ENCODE measurements at places on chromosomes 7 and 10.

DNA sequence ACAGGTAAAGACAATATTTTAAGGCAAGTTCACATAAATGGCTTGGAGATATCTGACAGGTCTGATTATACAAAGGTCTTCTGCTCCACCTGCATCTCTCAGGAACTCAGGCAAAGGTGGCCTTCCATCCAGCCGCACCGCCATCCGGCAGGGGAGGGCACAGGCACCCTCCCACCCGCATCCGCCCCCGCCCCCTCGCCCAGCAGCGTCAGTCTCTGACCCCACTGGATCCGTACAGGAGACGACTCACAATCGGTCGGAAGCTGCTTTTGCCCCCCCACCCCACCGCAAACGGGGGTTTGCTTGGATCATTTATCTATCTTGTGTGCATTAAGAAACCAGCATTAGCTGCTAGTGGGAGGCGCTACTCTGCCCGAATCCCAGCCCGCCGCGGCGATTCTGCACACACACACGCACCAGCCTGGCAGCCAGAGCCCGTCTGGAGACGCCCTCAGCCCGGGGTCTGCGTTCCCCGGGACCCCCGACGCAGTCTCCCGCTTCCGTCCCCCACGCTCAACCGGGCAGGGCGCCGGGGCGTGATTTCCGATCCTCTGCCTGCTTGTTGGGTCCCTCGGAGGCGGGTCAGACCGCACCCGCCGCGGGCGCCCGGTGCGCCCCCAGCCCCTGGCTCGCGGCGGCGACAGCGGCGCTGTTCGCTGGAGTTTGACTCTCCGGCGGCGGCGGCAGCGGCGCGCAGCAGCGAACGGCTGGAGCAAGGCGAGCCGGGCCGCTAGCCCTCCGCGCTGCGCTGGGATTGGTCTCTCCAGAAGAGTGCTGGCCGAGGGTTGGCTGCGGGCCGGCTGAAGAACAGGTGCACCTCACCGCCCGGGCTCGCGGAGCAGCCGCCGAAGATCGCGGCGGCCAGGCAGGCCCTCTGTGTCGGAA lies 820 bp upstream of the NRG3 start:
- DNase-seq: no peak

DNA sequence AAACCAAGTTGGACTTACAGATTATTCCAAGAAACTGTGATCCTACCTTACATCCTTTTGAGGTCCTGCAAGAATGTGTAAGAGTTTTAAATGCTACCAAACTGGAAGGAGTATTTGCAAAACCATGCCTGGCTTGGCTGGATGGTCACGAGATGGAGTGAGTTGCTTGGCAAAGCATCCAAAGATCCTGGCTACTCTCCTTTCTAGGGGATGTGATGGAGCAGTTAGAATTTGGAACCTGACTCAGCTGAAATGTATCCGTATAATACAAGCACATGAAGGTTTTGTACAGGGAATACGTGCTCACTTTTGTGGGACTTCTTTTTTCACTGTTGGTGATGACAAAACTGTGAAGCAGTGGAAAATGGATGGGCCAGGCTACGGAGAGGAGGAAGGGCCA lies 13.3 kb upstream of the SYPL1 start:
- DNase-seq: no peak

GRCh38 chr7:6917258-6917657 lies 91.2 kb upstream of the CCZ1B start:
- no peak for DNase-seq

- no peak for DNase-seq
These were observed 5.8 kb downstream of the DKK1 start for GRCh38 chr10:52319926-52320325.

GRCh38 chr10:93074597-93075368 lies 1.1 kb downstream of the CYP26A1 start:
- DNase-seq: no peak

DNA sequence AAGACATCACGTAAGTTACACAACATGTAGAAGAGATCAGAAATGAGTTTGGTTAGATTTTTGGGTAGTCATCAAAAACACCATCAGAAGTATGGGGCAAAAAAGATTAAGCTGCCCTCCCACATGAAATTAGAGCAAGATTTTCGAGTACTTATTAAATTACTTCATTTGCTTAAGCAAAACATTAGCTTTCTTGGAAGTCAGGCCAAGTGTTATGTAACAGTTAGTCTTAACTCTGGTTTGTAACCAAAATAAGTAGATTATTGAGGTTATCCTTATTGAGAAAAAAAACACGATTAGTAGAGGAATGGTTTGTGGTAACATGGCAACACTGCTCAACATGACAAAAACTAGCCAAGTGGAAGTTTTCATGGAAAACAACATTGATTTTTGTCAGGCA lies 37.9 kb downstream of the HBP1 start:
- DNase-seq: no peak

DNA sequence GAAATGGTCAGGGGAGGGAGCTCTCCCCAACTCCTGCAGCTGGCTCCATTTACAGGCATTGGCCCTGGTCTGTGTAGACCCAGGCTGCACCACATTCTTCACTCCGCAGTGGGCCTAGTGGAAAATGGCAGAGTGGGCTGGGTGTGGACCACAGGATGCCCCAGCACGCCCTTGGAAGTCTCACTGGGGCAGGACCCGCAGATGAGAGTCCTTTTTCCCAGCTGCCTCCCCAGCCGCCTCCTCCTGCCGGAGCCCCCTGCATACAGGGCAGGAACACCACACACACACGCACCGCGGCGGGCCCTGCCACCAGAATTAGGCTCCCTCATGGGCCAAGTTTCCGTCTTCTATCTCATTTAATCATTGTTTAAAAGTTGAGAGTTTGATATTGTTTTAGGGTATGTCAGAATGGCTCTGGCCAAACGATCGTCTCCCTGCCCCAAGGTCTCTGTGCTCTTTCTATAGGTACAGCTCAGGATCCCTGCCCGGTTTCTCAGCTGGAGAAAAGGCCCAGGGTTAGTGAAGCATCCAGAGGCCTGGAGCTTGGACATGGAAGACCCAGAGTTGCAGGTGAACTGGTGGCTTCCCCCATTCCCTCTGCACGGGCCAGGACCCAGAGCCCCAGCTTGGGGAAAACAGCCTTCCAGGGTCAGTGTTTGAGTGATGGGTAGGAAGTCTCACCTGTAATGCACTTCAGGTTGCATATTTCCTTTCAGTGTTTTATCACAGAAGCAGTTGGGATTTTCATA lies 42.0 kb downstream of the ZNF467 start:
- no peak for DNase-seq

DNA sequence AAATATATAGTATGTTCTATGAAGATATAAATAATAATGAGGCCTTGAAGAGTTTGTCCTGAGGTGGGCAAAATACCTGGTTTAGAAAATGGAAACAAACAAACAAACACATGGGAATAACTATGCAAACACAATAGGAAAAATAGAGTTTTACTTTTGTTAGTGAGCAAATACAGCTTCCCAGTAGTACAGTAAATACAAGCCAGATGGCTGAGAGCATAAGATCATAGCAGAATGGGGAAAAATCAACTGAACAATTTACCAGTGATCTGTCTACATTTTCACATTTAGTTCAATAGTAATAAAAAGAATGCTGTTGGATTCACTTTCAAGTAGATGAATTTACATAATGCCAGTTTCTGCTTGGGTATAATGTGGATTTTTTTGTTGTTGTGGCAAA lies 45.1 kb downstream of the ADD3 start:
- no peak for DNase-seq

- DNase-seq: no peak
These were observed 112.0 kb upstream of the MKX start for GRCh38 chr10:27857616-27858015.

DNA sequence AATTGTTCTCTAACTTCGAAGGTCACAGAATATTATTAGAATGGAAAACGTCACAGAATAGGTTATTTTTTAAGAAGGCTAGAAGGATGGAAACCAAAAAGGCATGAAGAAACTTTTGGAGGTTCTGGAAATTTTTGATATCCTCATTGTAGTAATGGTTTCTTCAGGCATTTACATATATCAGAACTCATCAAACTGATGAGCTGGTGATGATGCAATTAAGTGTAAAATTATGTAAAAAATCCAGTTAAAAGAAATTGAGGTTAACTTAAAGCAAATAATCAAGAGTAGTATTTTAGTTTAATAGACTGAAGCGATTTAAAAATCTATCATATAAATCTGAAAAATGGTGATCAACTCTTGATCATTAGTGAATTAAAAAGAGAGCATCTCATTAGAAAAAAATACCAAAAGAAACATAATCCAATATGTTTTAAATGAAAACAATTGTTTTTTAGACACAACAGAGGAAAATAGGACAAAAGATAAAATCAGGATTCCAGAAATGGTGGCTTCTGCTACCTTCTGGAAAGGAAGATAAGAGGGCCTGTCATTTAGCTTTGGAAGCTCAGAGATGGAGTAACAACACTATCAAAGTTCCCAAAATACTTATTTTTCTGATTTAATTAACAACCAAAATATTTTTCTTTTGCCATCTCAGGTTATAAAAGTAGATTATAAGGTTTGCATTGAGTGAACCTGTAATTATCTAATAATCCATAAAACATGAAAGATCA lies 9.8 kb downstream of the PSMA2 start:
- no peak for DNase-seq

DNA sequence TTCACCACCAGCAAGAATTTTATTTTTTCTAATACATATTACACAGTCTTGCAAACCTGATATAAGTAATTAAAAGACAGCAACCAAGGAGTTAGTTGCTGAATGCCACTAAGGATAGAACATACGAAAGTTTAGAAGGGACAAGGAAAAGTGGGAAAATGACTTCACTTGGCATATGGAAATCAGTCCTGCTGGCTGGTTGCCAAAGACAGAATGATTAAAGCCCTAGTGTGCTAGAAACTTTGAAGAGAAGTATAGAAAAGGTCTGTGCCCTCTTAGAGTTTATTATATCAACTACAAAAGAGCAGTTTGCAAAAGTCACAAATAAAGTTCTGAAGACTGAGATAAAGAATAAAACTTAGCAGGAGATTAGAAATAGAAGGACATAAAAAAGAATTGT lies 5.8 kb upstream of the YAE1 start:
- DNase-seq: no peak
